ENCODE measurements at places on chromosomes 5 and 9. TPM values are rescaled to one million over a fixed set of nuclear protein-coding genes. Genes with fewer than 3 reads are reported as not detected.
A peak's percentile ranks its signal among the peaks of the same experiment; 100 is the strongest.

The DNAH5 gene
- polyA plus RNA-seq: 3.8 TPM

The PCDHB10 gene
- polyA plus RNA-seq: 6.9 TPM

The SPATA31D1 gene
- polyA plus RNA-seq: not detected

The HAND1 gene
- not detected for polyA plus RNA-seq

The CNTNAP3B gene
- polyA plus RNA-seq: 13.2 TPM

The HABP4 gene
- polyA plus RNA-seq: 12.4 TPM

The CCDC183 gene
- polyA plus RNA-seq: 7.7 TPM

The MYOZ3 gene
- 11.2 TPM for polyA plus RNA-seq

The CCDC192 gene
- 1.3 TPM for polyA plus RNA-seq

DNA sequence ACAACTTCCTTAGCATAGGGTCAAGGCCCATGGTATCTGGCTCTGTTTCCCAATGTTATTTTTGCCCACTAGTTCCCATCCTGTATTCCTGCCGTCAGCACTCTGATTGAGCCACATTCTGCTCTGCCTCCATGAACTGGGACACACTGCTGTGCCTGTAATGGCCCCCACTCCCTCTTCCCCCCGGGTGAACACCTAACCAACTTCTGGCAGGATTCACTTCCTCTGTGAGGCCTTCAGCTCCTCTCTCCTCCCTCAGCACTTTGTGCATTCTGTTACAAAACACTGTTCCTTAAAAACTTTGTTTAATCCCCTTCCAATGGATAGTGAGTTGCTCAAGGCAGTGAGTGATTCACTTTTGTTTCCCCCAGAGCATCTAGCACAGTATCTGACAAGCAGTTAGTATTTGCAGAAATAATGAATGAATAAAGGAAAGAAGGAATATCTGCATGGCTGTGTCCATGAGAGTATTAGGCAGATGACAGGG is 183.6 kb downstream of the EFNA5 start:
- DNase-seq: no peak

- no peak for DNase-seq
Observed at GRCh38 chr9:72497447-72498046, 23.9 kb upstream of the TMC1 start.

DNA sequence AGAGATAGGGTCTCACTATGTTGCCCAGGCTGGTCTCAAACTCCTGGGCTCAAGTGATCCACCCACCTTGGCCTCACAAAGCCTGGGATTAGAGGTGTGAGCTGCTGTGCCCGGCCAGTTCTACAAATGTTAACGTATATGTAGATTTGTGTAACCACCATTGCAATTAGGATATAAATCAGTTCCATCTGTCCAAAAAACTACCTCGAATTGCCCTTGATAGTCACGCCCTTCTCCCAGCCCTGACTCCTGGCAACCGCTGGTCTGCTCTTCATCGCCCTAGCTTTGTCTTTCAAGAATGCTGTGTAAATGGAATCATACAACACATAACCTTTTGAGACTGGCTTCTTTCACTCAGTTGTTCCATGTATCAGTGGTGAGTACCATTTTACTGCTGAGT is 46.1 kb upstream of the PPARGC1B start:
- no peak for DNase-seq

GRCh38 chr5:72840041-72840440 is 23.6 kb downstream of the TNPO1 start:
- DNase-seq: no peak

- DNase-seq: no peak
Observed at GRCh38 chr9:80881320-80881719, 808.0 kb downstream of the TLE1 start.

- DNase-seq: no peak
Observed at GRCh38 chr5:173853370-173854131, 34.6 kb upstream of the CPEB4 start.

- DNase-seq: no peak
Observed at GRCh38 chr5:146548781-146549449, 32.9 kb upstream of the GPR151 start.

- no peak for DNase-seq
Observed at GRCh38 chr9:24413651-24414050, 132.0 kb downstream of the IZUMO3 start.

DNA sequence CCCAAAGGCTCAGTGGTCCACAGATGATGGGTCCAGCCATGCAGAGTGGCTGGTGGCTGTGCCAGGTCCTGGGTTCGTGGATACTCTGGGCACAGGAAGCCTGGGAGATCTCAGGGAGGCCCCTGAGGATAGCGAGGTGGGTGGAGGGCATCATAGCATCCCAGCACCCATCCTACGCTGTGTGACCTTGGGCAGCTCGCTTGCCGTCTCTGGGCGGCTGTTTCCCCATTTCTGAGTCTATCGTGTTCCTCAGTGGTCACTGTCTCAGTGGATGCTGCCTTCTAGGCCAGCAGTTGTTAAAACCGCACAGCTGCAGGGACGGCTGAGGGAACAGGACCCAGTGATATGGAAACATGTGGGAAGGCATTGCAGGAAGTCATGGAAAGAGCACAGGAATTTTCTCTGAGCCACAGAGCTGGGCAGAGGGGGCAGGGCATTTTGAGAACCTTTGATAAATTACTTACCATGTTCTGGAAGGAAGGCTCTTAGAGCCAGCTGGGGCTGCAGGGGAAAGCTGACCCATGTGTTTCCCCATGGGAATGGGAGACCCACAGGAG is 86.4 kb upstream of the COL5A1 start:
- no peak for DNase-seq

GRCh38 chr5:168047669-168048111 is 243.8 kb upstream of the WWC1 start:
- no peak for DNase-seq

GRCh38 chr5:87231037-87231808 is 36.5 kb upstream of the RASA1 start:
- no peak for DNase-seq

- DNase-seq: no peak
Observed at GRCh38 chr9:68819065-68819464, 114.0 kb downstream of the PIP5K1B start.

- no peak for DNase-seq
Observed at GRCh38 chr5:56160723-56161438, 72.2 kb downstream of the ANKRD55 start.

DNA sequence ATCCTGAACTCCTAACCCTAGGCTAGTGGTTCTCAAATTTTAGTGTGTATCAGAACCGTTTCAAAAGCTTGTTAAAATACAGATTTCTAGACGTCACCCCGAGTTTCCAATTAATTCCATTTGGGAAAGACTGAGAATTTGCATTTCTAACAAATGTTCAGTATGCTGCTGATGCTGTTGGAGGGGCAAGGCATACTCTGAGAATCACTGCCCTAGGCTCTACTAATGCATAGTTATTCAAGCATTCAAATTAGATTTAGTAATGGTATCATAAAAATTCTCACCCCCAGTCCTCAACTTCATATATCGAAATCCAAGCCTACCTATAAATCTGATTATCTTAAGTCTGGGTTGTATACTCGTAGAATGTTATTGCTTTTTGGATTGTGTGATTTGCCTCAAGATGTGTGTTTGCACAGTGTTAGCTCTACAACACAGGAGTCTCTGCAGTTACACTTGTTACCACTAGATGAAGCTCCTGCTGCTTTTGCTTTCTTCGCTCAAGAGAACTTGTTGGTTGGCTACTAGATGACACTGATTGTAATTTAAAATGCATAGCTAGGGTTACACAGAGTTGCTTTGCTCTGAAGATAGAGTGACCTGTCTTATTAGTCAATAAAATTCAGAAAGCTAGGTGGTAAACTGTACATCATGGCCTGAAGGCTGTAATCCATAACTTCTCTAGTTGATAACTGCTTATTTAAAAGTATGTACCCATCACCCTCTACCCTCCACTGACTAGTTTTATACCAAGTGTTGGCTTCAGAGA is 7.5 kb upstream of the ERAP2 start:
- DNase-seq: peak; percentile 40

DNA sequence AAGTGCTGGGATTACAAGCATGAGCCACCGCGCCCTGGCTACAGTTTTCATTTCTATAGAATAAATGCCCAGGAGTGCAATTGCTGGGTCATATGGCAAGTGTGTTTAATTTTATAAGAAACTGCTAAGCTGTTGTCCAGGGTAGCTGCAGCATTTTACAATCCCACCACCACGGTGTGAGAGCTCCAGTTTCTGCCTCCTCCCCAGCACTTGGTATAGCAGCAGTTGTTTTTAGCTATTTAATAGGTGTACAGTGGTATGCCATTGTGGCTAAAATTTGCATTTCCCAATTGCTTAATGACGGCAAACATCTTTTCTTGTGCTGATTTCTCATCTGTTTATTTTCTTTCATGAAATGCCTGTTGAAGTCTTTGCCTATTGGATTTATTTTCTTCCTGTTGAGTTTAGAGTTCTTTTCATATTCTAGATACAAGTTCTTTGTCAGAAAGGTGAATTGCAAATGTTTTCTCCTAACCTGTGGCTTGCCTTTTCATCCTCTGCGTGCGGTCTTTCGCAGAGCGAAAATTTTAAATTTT is 100.3 kb downstream of the NDFIP1 start:
- DNase-seq: no peak

DNA sequence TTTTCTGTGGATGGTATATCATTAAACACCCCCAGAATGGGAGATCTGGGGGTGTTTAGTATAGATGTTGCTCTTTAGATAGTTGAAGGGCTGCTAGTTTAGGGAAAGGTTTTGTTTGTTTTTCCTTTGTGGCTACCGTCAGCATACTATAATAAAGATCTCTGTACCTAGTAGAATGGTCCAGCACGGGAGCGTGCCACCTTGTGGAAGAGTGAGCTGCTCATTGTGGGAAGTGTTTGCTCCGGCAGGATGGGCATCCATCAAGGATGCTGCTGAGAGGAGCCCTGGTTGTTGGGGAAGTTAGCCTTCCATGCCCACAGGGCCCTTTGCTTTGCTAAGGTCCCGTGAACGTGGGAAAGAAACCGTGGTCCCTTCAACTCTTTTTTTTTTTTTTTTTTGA is 113.1 kb downstream of the LIFR start:
- DNase-seq: no peak

GRCh38 chr9:84492366-84493159 is 152.0 kb upstream of the SLC28A3 start:
- no peak for DNase-seq

All from right lung (tissue), 10 donors.